ENCODE measurements at places on chromosomes 12 and 14. TPM values are rescaled to one million over a fixed set of nuclear protein-coding genes. Genes with fewer than 3 reads are reported as not detected.

DNA sequence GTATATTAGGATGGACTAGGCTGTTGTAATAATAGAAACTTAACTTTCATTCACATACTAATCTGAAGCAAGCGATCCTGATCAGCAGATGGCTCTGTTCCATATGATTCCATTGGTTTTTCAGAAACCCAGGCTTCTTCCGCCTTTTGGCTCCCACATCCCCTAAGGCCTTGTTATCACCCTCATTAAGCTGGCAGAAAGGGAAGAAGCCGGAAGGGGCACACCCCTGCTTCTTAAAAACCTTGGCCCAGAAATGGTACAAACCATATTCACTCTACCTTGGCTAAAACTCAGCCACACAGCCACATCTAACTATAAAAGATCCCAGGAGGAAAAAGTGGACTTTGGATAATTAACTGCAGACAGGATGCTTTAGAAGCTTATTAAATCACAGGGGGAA lies 329.2 kb downstream of the PCNX1 start:
- DNase-seq = no peak

- no peak for DNase-seq
These were observed 19.0 kb upstream of the CLEC4E start for GRCh38 chr12:8559676-8560075.

GRCh38 chr12:94621662-94622359 lies 28.5 kb downstream of the TMCC3 start:
- DNase-seq = no peak

DNA sequence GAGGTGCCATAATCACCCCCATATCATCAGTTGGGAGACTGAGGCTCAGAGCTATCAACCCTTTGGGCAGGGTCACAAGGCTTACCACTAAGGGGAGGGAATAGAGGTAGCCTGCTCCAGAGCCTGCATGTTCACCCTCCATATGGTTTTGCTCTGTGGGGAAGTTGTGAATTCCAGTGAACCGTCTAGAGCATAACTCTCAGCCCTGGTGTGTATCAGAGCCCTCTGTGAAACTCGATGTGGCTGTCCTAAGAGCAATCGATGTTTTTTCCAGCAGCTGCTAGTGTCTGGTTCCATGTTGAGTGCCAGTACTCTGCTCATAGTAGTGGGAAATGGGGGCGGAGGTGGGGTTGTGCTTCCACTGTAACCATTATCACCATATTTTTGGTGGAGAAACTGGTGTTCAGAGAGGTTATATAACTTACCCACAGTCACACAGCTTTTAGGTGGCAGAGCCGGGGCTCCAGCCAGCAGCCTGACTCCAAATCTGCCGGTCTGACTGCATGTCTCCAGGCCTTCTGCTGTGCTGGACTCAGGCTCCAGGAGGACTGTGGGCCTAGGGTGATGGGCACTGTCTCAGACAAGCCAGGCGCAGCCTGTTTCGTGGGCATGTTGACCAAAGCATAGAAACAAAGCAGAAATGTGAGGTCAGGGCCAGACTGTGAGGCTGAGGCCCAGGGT lies 104.2 kb downstream of the ADCK1 start:
- no peak for DNase-seq

- no peak for DNase-seq
These were observed 17.3 kb upstream of the RIN3 start for GRCh38 chr14:92496191-92496857.

DNA sequence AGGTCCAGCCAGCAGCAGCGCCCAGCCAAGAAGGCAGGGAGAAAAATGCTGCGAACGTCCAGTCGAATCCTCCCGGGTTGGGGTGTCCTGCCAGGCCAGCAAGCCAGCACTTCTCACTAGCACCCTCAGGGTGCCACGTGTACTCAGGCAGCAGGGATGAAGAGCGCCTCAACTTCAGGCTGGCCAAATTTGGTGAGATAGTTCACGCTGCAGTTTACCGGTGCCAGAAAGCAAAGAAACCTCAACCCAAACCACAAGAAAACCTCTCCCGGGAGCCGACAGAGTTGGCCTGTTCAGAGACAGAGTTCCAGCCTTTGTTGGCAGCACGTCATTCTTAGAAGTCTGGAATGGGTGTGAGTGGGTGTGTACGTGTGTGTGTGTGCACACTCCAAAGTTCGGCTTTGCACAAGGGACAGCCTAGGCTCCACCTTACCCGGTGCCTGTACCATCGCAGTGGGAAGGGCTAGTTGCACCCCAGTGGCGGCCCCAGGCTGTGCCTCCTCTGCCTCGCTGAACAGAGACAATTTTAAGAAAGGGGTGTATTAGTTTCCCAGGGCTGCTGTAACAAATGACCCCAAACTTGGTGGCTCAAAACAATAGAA lies 42.1 kb downstream of the ELK3 start:
- DNase-seq = no peak

The SPTB gene
- total RNA-seq = 0.10 TPM

The ESR2 gene
- 0.07 TPM for total RNA-seq

The KRT6A gene
- total RNA-seq = not detected

The POTEG gene
- not detected for total RNA-seq

Measured in NCI-H460 (cell line).